Upper lobe of left lung (tissue), 6 donors: ENCODE measurements at places on chromosomes 2 and 18.

- no peak for DNase-seq
These were observed 97.1 kb upstream of the RBMS1 start for GRCh38 chr2:160590664-160591063.

DNA sequence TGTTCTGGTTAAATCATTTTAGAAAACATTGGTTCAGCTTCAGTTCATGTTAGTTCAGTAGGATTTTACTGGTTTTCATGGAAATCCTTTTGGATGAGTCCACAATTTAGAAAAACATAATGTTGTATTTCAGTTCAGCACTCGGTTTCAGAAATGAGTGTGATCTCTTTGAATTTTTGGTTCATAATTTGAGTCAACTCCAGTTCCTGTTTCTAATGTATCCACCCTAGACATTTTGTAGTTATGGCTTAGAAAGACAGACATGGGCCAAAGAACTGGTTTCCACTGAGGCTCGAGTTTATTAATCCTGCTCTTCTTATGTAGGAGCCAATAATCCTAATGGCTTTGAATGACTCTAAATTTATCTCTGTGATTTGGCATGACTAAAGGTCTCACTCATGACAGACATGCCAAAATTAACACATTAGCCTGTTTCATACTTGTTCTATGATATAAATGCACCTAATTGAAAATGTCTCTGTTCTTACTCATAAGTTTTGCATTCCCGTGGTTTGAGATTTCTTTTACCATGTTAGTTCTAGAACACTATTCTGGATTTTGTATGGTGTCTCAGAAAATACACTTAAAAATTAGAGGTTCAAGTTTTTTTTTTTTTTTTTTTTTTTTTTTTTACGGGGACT is 82.3 kb upstream of the SPRED2 start:
- DNase-seq = no peak

GRCh38 chr2:186347472-186347871 is 138.6 kb upstream of the ZC3H15 start:
- no peak for DNase-seq

DNA sequence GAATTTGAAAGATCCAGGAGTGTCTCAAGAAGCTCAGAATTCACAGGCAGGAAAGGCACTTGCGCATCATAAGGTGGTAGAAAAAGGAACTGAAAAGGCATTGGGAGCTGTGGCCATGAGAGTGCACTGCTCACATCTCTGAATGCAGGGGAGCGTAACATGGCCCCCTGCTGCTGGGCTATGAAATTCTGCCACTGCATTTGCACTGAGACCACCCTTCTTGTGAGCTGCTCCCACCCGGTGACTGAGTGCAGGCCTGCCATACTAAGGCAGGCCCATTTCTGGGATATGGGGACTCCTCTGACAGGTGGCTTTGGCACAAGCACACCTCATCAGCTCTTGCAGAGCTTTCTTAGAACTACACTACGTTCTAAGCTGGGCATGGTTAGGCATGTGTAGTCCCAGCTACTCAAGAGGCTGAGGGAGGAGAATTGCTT is 25.3 kb upstream of the STARD7 start:
- no peak for DNase-seq

- DNase-seq = peak; percentile 19
These were observed 16.3 kb downstream of the GPR55 start for GRCh38 chr2:230908595-230909191.

DNA sequence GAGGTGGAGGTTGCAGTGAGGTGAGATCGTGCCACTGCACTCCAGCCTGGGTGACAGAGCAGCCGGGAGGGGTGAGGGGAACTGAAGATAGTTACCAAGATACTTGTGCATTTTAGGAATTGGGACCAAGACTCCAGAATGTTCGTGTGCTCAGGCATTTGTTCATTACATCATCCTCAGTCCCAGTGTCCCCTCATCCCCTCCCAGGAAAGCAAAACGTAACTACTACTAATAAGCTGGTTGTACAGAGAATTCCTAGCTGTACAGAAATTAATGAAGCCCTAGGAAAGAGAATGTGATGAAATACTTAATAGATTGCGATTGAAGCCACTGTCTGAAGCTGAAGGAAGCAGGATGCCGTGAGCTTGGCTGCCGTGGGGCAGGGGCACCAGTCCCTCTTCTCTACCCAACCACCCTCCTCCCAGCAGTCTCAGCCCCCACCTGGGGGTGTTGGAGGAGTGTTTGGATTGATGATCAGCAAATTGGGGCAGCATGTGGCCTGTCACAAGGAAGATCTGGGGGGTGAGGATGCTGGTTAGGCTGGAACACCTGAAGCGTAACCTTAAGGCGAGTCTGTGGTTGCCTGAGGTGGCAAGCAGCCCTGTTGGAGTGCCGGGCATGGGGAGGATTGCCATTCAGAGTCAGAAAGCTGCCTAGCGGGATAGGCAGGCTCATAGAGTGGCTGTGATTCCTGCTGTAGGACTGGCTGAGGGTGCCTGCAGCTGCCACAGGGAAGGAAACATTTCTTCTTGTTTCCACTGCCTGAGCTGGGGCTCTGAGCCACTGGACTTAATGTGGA is 140.9 kb downstream of the SH3RF3 start:
- peak; percentile 81 for DNase-seq
